Hypothalamus (tissue), 51 donors: ENCODE measurements at places on chromosomes 3 and 15.

DNA sequence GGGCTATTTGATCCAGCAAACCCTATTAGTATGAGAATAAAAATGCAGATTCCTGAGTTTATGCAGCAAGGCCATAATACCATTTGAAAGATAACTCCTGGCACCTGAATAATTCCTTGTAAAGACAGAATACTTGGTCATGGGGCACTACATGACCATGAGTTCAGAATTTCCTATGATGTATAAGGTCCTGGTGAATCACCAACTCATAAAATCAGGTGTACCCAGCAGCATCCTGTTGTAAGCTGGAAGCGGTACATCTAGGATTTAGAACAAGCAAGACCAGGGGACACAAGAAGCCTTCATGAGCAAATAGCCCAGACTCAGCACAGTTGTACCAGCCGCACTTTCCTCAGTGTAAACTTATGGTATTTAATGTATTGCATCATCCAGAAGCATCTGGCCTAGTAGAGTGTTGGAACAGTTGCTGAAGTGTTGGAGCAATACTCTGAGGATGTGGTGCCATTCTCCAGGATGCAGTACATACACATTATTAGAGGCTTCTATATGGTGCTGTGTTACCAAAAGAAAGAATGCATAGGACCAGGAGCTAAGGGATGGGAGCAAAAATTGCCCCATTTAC lies 233.4 kb downstream of the SQOR start:
- DNase-seq, result no peak

DNA sequence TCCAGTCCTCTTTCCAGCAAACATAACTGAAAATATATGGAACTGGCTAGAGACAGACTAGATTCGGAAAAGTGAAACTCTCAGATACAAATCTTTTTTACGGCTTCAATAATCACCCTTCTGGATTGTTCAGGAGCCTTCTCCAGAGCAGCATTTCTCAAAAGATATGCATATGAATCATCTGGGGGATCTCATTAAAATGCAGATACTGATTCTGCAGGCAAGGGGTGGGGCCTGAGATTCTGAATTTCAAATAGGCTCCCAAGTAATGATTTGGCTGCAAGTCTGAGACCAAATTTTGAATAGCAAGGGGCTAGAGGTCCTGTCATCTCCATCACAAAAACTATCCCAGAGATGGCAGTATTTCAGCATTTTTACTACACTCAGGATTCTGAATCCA lies 165.4 kb downstream of the CTNNB1 start:
- DNase-seq, result no peak

DNA sequence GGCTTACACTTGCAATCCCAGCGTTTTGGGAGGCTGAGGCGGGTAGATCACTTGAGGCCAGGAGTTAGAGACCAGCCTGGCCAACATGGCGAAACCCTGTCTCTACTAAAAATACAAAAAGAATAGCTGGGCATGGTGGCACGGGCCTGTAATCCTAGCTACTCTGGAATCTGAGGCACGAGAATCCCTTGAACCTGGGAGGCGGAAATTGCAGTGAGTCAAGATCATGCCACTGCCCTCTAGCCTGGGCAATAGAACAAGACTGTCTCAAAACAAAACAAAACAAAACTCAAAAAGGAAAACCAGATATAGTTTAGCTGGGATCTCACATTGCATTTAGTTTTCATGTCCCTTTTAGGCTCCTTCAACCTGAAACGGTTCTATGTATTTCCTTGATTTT lies 2.9 kb upstream of the USP50 start:
- DNase-seq, result no peak

GRCh38 chr15:92025706-92026270 lies 172.3 kb downstream of the SLCO3A1 start:
- DNase-seq, result no peak

- DNase-seq, result no peak
Observed at GRCh38 chr3:109188741-109189140, 52.2 kb downstream of the C3orf85 start.

GRCh38 chr3:4849136-4849535 lies 130.1 kb upstream of the BHLHE40 start:
- no peak for DNase-seq

DNA sequence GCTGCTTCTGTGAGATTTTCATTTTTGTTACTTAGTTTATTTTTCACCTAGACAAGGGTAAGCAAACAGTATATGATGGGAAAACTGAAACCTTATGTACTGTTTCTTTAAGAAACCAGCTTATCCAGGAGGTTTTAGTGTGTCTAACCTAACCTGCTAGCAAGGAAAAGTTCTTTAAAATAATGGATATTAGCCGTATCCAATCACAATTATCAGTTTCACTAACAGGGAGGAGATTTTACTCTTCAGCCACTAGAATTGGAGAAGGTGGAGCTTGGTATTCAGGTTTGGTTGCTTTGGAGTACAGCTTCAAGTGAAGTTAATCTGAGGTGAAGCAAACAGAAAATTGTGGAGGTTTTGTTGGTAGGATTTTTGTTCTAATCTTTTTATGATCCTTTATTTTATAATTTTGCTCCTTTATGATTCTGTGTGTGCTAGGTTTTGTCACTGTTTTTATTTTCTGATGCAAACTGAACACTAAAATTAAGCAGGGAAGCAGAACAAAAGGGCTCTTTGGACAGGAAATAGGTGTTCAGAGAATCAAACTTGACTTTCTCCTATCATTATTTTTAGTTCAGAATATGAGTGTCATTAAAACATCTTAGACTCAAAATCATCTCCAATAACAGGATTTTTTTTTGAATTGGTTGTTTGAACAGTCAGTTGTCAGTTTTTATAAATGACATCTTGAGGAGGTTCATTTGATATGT lies 13.0 kb downstream of the ZFAND6 start:
- DNase-seq, result no peak

GRCh38 chr15:70319466-70319865 lies 221.7 kb upstream of the TLE3 start:
- no peak for DNase-seq

GRCh38 chr3:26004172-26004571 lies 214.3 kb downstream of the OXSM start:
- DNase-seq, result no peak

GRCh38 chr3:134333522-134334181 lies 40.6 kb downstream of the AMOTL2 start:
- no peak for DNase-seq

DNA sequence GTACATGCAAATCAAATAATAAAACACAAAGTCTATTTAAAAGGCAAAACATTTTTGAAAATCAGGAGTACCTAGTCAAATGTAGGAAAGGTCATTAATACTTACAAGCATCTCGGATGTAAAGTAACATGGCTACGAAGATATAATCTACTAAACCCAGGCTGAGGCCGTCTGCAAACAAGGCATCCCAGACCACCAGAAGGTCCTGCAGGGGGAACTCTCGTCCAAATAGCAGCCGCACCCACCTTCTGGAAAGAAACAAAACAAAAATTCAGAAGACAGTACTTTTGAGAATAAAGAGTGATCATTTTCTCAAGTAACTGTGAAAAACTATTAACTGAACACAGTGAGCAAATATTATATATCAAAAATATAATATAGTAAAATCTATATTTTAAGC lies 423.1 kb downstream of the PLCL2 start:
- no peak for DNase-seq

- no peak for DNase-seq
Observed at GRCh38 chr3:81749265-81749664, 12.2 kb downstream of the GBE1 start.

GRCh38 chr15:40365016-40365415 lies 7.0 kb downstream of the DISP2 start:
- DNase-seq, result no peak

GRCh38 chr15:30990446-30991254 lies 778 bp downstream of the MTMR10 start:
- DNase-seq, result no peak

- DNase-seq, result no peak
Observed at GRCh38 chr3:150582620-150583019, 20.5 kb upstream of the SELENOT start.

- no peak for DNase-seq
Observed at GRCh38 chr3:64443546-64444381, 218.5 kb upstream of the PRICKLE2 start.

- DNase-seq, result no peak
Observed at GRCh38 chr15:93862791-93863190, 368.6 kb upstream of the MCTP2 start.

GRCh38 chr15:85543741-85544155 lies 163.3 kb downstream of the AKAP13 start:
- no peak for DNase-seq

- no peak for DNase-seq
Observed at GRCh38 chr15:68292157-68292781, 14.7 kb downstream of the FEM1B start.

GRCh38 chr3:54564374-54564925 lies 363.4 kb downstream of the LRTM1 start:
- no peak for DNase-seq

GRCh38 chr3:128559486-128560225 lies 66.7 kb upstream of the GATA2 start:
- DNase-seq, result no peak

DNA sequence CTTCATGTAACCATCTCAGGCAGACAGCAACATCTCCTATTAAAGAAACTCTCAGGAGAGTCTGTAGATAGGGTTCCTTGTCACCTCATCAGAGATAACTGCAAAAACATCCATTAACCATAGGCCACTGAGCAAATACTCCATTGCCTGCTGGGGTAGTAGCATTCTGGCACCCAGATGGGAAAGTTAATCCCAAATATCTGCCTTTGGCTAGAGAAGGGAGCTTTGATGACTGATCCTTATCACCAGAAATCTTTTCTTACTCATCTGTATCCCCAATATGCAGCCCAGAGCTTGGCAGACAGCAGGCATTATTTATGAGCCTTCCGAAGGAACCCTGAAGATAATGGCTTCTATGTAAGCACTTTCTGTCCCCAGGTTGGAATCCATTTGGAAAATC lies 173.1 kb downstream of the MFSD1 start:
- no peak for DNase-seq
